ENCODE measurements at places on chromosomes 13 and 19.

DNA sequence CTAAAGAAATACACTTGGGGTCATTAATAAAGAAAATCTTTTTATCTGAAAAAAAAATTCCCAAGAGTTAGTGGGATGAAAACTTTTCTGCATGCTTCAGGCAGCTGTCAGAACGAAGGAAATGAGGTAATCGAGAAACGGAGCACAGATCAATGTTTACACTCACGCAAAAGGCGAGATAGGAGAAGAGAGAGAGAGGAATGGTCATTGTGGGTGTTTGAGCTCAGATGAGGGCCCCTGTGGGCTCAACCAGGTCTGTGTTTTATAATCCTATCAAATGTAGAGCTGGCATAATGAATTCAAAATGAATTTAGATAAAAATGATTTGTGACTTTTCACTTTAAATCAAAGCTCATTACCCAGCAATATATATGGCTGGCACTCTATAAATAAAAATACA, 6.3 kb upstream of the RXFP2 start:
- DNase-seq: no peak

GRCh38 chr19:6906559-6907060, 19.2 kb downstream of the ADGRE1 start:
- DNase-seq: no peak

GRCh38 chr13:102651892-102652291, 43.0 kb downstream of the METTL21C start:
- DNase-seq: no peak

GRCh38 chr19:48600679-48601417, 5.7 kb upstream of the SPACA4 start:
- DNase-seq: no peak

GRCh38 chr19:29813642-29814041, 1.9 kb downstream of the CCNE1 start:
- no peak for DNase-seq

DNA sequence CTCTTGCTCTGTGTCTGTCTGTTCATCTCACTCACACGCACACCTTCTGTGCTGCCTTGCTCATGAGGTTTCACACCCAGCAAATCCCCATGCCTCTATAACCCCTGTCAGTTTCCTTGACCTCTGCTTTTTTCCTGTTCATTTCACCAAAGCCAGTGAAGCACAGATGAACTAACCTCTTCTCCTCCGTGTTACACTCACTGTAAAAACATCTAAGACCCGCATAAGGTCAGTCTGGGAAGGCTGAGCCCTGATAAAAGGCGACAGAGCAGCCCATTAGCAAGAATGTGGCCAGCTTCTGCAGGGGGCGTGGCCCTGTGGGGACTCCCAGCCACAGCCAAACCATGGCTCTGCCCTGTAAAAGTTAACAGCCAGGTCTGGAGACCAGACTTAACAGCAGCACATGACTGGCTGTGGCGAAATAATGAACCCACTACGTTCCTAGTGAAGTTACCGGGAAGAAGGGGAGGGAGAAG, 42.8 kb upstream of the NPAS1 start:
- no peak for DNase-seq

DNA sequence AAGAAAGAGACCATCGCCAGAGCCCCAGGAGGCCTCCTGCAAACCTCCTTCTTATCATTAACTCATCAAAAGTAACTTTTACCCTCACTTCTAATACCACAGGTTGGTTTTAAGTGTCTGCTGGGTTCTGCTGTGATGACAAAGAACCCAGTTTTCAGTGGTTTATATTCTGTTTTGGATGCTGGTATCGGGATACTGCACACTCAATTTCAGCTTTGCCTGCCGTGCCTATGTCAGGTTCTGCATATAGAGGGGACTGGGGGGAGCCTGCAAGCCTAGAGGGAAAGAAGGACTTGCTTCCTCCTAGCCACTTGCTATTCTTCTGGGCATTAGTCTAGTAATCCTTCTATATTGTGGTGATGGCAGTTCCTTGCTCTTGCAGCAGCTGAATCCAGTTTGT, 242.4 kb downstream of the KCNRG start:
- DNase-seq: no peak

DNA sequence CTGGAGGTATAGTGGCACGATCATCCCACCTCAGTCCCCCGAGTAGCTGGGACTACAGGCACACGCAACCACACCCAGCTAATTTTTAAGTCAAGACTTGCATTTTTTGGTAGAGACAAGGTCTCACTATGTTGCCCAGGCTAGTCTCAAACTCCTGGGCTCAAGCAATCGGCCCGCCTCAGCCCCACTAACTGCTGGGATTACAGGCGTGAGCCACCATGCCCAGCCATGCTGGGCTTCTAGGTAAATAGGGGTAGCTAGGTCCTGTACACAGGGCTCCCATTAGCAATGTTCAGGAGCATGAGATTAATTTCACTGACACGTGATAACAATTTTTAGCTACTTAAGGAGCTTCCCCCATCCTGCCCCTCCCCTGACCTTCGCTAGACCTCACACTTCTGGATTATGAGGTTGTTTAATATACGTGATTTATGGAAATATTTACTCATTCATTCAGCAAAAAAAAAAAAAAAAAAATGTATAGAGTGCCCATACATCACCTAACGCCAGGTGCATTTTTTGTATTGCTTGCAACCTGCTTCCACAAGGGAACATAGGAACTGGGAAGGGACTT, 19.2 kb downstream of the TMEM272 start:
- DNase-seq: no peak

- DNase-seq: no peak
Measured at GRCh38 chr13:109406376-109406992, 379.9 kb downstream of the IRS2 start.

- no peak for DNase-seq
Measured at GRCh38 chr19:56423276-56423984, 19.3 kb downstream of the ZNF583 start.

- DNase-seq: no peak
Measured at GRCh38 chr13:31818236-31818635, 78.9 kb downstream of the RXFP2 start.

DNA sequence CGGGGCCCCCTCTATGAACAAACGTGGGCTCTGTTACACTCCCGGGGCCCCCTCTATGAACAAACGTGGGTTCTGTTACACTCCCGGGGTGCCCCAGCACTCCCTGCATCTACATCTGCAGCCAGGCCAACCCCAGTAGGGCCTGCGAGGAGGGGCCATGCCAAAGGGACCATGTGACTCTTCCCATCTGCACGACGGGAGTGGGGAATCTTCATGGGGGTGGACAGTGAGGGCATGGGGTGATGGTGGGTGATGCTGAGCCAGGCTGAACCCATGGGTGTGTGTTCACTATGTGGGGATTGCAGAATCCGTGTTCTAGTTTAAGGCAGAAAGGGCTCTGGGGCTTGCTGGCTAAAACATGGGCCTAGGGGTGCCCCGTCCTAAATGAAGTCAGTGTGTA, 69.9 kb upstream of the ARHGEF7 start:
- no peak for DNase-seq

- no peak for DNase-seq
Measured at GRCh38 chr19:10887616-10888367, 16.4 kb downstream of the CARM1 start.

- DNase-seq: no peak
Measured at GRCh38 chr13:22017226-22017625, 346.4 kb downstream of the FGF9 start.

- DNase-seq: no peak
Measured at GRCh38 chr19:50293263-50294004, 35.7 kb downstream of the KCNC3 start.

DNA sequence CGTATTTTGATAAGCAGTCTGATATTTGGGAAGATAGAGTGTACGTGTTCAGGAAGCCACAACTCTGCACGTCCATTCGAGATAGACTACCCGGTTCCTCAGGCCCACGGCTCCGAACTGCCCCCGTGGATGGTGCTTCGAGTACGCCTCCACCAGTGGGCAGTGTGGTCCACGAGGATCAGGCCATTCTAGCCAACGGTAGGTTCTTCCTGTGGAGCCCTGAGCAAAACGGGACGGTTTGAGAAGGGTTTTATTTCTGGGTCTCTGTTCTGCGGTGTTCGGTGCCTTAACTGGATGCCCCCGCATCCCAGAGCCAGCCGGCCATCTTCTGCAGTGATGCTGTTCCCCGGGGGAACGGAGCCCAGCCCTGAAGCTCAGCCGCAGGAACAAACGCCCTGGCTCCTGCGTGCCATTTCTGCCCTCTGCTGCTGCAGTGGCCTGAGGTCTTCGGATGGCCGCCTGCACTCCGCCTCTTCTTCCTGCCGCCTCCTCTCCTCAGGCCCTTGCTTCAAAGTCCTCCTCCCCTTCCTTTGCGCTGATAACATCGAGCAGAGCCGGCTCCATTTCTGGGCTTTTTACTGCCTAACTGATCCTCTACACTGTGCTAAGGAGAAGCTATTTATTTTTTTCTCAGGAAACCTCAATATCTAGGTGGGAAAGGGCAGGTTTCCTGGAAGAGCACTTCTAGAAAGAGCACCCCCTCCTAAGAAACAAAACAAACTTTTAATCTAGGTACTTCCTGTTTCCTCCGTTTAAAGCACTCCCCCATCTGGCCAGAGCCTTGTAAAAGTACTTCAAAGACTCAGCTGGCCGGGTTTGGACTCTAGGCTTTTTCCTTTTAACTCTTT, 36.2 kb upstream of the SLC46A3 start:
- no peak for DNase-seq

- DNase-seq: no peak
Measured at GRCh38 chr19:35168196-35168595, 13.7 kb downstream of the FXYD5 start.

DNA sequence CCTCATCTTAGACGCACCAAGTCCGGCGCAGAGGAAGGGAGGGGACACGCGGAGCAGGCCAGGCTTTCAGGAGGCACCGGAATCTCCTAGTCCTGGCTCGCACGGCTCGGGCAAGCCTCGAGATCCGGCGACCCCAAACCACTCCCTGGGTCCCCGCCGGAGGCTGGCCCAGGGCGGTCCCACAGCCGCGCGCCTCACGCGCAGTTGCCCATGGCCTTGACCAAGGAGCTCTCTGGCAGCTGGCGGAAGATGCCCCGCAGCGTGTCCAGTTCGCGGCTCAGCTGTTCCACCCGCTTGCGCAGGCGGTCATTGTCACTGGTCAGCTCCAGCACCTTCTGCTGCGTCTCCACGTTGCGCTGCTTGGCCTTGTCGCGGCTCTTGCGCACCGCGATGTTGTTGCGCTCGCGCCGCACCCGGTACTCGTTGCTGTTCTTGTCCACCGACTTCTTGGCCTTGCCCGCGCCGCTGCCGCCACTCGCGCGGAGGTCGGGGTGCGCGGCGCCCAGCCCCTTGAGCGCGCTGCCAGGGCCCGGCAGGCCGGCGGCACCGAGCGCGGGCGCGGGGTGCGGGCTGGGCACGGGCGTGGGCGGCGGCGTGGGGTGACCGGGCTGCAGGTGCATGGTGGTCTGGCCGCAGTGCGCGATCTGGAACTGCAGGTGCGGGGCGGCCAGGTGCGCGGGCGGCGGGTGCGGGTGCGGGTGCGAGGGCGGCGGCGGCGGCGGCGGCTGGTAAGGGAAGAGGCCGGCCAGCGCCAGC, 1.0 kb downstream of the CEBPA start:
- no peak for DNase-seq

DNA sequence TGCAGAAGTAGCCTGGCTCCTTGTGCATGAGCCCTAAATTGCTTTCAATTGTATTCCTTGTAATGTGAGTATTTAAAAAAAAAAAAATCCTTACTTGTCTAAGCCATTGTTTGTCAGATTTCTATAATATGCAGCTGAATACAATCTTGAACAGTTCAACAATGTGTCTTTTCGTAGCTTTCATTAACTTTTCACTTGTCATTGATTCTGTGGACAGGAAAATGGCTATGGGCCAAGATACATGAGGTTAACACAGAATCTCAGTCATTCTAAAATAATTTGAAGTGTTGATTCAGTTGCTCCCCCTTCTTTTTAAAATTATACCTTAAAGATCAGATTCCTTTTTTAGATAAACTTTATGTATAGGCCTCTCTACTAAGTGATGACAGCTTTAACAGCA, 395.8 kb upstream of the KLF12 start:
- no peak for DNase-seq

DNA sequence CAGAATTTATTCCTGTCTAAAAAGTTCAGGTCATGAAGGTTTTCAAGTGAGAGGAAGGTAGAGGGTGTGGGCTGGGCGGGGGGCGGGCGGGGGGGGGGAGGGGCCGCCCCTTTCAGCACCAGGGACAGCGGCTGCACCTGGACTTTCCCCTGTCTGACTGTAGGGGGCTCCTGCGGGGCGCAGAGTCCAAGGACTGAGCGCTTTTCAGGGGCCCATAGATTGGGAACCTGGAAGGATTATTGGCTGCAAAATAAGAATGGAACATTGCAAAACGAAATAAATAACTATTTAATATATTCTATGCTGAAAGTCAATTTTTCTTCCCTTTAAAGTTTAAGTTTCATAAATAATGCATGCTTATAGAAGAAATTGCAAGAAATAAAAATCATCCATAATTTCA, 8.9 kb upstream of the CYP4F3 start:
- DNase-seq: no peak

- DNase-seq: no peak
Measured at GRCh38 chr19:21584537-21584936, 79.1 kb downstream of the ZNF429 start.

DNA sequence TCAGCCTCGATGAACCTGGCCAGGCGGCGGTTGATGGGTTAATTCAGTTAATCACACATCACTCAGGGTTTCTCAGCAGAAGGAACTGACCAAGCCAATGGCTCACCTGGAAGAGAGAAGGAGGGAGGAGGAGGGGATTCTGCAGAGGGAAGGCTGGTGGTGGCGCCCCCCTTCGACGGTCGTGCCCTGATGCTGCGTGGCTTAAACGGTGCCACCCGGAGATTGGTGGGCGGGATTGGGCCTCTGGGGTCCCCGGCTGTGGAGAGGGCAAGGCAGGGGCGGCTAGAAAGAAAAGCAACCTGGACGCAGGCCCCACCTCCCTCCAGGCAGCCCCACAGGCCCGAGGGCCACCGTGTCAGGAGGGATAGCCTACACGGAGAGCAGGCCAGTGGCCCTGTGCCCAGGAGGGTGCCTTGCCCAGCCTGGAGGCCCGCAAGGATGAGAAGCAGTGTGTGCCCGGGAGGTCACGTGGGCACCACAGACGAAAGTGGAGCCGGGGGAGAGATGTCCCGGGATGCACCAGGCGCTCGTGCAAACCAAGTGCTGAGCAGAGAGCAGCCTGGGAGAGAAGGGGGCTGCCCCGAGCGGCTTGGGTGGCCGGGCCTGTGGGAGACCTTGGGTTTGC, 16.0 kb downstream of the CSNK1G2 start:
- DNase-seq: no peak
